GM12892 (cell line): ENCODE measurements at places on chromosomes 7 and 10.

DNA sequence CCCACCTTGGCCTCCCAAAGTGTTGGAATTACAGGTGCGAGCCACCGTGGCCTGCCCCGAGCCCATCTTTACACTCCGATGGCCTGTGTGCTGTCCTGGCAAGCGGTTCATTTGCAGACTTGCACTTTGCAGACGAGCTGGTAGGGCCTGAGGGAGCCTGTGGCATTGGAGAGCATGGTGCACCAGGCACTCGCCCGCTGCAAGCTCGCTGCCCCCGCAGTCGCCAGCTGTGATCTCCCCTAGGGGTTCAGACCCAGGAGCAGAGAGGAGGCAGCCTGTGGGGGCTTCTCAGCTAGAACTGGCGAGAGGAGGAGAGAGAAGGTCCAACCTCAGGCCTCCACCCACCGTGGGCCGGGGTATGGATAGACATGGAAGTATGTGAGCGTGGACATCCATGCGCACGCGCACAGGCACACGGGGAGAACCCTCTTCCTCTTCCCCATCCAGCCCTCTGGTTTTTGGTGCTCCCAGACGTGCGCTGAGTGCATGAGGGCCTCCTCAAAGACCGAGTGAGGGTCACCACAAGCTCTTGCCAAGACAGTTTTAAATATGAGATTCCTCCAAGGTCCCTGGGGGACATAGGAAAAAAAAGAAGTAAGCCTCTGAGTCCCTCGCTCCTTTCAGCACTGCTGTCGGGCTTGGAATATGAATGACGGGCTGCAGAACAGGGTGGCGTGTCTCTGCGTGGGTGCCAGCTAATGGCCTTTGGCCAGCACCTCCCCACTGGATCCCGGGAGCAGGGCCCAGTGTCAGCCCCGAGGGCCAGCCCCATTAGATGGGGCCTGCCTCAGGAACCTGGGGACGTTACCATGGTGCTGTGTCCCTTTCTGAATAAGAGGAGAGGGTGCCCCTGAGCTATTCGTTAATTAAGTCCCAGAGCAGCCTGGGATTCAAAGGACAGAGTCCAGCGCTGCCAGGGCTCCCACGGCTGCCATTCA, 15.1 kb upstream of the TTYH3 start:
- DNase-seq, result no peak

DNA sequence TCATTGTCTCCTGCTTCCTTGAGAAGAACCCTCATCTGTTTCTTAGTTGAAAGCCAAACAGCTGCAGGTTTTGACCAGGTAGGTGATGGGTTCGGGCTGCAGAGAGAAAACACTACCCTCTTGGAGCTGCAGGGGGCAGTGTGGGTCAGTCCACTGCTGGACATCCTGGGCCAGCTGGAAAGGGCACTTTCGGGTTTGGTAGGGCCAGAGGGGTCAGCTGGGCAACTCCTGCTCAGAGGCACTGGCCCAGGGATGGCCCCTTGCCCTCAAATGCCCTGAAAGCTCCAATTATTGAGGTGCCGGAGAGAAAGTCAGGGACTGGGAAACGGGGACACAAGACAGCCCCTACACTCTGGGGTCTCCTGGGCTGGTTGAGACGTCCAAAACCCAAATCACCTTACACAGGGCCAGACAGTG, 90.7 kb downstream of the MKI67 start:
- DNase-seq, result peak; percentile 49

DNA sequence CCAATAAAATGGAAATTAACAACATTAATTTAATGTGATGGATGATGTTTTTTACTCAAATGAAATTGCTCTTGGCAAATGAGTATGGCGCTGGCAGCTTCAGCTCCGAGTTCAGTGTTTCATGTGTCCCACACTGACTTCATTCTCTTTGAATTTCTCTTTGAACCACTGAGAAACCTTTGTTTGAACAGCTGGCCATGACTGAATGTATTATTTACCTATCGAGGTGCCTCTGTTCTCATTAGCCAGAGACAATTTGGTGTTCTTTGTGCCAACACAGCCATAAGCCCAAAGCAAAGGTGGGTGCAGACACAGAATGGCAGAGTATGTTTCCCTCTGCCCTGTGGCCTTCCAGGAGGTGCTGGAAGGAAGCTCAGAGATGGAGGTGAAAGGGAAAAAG, 42.1 kb downstream of the TMEM178B start:
- DNase-seq, result no peak

GRCh38 chr7:77315182-77315591, 101.0 kb downstream of the GSAP start:
- DNase-seq, result no peak

DNA sequence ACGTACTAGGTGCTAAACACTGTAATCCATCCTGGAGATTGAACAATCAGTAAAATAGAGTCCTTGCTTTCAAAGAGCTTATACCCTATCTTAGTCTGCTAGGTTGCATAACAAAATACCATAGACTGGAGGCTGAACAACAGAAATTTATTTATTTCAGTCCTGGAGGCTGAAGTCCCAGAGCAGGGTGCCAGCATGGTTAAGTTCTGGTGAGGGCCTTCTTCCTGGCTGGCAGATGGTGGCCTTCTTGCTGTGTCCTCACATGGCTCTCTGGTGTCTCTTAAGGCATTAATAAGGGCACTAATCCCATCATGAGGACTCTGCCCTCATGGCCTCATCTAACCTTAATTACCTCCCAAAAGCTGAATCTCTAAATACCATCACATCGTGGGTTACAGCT, 43.1 kb upstream of the ICA1 start:
- no peak for DNase-seq

DNA sequence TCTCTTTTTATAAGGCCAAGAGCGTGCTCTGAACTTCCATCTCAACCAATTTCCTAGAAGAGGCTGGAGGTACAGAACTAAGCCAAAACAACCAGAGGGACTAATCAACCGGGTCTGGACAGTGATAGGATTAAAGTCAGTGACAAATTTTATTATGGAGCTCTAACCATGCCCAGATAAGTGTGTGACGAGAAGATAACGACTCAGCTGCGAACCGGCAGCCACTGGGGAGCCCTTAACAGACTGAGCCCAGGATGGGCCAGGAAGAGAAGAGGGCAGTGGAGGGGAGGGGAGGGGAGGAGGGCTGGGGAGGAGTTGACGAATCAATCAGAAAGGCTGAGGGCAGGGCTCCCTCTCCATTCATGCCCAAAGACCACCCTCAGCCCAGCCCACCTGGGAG, 119.9 kb downstream of the PLXNA4 start:
- DNase-seq, result no peak

GRCh38 chr7:131057015-131057793, 270.5 kb upstream of the MKLN1 start:
- no peak for DNase-seq

DNA sequence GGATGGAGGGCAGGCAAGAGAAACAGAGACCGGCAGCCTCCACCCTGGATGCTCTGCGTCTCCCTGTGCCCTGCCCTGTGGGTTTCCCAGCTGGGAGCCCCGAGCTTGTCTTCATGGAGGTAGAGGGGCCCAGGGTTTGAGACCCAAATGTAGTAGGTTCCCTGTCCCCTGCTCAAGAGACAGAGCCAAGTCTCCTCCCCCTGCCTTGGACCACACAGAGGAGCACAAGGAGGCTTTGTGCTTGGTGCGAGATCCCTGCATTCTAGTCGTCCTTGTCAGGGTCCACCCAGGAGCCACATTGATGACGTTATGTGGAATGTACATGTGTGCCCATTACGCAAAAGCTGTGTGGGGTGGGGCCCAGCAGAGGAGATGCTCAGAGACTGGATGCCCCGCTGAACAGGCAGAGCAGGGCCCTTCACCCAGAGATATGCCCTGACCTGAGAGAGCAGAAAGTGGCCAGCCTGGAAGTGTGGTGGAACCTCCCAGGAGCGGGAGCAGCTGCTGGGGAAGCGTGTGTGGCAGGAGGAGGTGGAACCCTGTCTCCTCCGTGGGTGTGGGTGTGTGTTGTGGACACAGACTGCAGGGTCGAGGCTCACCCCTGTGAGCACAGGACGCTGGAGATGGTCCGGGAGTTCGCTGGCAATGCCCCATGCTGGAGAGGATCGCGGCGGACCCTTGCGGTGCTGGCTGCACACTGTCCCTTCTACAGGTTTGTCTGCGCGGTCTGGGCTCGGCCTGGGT, 39.3 kb downstream of the VWA2 start:
- no peak for DNase-seq

GRCh38 chr10:114095559-114096337, 52.1 kb downstream of the ADRB1 start:
- DNase-seq, result no peak

DNA sequence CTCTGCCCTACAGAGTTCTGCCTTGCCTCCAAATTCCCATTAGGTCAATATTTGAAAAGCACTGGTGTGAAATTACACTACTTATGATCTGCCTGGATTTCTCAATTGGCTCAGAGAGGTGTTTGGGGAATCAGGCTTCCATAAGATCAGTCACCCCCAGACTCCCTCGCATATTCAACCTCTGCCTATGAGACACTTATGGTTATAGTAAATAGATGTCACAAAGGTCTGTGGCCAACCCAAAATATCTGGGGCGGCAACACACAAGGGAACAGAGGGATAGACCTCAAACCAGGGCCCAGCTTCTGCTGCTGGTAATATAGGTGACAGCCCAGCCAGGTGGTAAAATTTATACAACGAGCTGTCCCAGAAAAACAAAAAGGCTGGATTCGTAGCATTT, 376.7 kb upstream of the ZMIZ1 start:
- no peak for DNase-seq

- no peak for DNase-seq
These were observed 141.4 kb downstream of the LSMEM1 start for GRCh38 chr7:112622159-112622715.

- DNase-seq, result no peak
These were observed 46.1 kb downstream of the EPHB4 start for GRCh38 chr7:100781255-100781654.

- no peak for DNase-seq
These were observed 17.8 kb upstream of the INSIG1 start for GRCh38 chr7:155279787-155280445.

- DNase-seq, result no peak
These were observed 141.5 kb downstream of the EXOC4 start for GRCh38 chr7:133394369-133394768.

GRCh38 chr10:26698909-26699308, 1.4 kb downstream of the PDSS1 start:
- DNase-seq, result no peak

DNA sequence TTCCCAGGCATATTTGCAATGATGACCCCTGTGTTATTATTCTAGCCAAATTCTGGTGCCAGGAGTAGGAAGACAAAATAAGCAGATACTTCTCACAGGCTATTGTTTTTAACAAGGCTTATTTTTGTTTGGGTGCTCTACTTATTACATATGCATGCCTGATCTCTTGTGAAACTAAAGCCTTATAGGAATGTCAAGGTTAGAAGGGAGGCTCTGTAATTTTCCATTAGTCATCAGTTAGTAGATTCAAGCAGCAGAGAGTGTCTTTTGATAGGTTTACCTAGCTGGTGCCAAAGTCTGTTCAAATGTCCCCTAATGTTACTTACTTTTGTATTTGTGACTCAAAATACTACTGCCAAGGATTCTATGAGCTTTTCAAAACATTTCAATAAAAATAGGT, 11.7 kb upstream of the TMEM106B start:
- no peak for DNase-seq

GRCh38 chr7:44172803-44173424, 16.3 kb downstream of the GCK start:
- DNase-seq, result no peak

DNA sequence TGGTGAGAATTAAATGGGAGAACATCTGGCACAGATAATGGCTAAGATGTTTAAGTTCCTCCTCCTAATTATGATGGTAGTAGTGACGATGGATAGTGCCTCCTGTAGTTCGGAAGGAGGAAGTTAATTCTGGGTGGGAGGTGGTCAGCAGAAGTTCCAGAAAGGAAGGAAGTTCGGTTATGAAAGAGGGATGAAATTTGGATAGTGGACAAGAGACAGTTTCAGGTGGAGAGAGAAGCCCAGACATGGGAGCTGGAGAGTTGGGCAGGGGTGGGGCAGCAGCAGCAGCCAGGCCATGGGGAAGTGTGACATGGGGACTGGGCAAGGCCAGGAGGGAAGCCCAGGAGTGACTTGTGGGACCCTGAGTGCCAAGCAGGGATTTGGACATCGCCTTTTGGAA, 99.5 kb downstream of the CCNY start:
- DNase-seq, result no peak

- DNase-seq, result no peak
These were observed 128.4 kb downstream of the PAXIP1 start for GRCh38 chr7:154874409-154875113.

DNA sequence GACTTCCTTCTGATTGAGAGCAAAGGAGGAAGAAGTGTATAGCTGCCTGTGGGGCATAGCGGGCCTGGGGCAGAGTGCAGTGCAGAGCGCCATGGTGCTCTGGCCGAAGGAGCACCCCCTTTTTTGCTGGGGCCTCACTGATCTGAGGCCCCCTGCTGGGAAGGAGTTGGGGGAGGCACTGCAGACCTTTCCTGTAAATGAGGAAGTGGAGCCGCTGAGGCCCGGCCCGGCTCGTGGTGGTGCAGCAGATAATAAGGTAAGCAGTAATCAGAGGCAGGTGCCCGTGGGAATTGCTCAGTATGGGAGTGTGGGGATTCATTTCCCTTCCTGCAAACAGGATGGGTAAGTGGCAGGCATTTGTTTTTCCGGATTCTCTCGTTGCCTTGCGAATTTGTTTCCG, 373.7 kb upstream of the MKI67 start:
- DNase-seq, result no peak

- no peak for DNase-seq
These were observed 35.8 kb downstream of the IQUB start for GRCh38 chr7:123498601-123499000.

DNA sequence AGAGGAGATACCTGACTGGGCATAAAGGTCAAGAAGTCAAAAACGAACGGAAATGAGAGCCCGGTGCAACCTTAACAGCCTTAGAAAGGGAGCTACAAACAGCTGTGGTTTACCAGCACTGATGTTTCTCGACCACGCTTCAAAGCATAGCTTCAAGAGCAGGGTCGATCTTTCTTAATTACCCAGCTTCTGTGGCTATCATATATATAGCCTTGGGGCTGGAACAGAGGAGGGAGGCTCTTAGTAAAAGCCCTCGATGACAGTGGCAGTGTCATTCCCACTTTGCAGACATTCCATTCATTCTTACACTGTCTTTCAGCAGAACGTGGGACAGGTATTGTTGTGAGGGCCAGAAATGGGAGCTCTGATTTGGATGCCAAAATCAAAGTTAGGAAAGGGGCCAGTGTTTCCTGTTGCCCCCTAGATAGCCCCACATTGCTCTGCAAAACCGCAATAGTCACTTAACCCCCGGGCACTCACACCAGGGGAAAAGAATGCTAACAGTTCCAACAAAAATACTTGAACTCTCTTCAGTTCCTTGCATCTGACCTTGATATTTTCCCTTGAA, 141.5 kb downstream of the MTPAP start:
- DNase-seq, result no peak

- no peak for DNase-seq
These were observed 194.6 kb downstream of the MAGI2 start for GRCh38 chr7:79258826-79259225.
